ENCODE measurements at places on chromosomes 3 and 15. TPM values are rescaled to one million over a fixed set of nuclear protein-coding genes. Genes with fewer than 3 reads are reported as not detected.

STT3B gene
- total RNA-seq = 301 TPM

GP9 gene
- not detected for total RNA-seq

OXTR gene
- total RNA-seq = 29.9 TPM

NPAP1 gene
- total RNA-seq = not detected

HESX1 gene
- total RNA-seq = 0.85 TPM

GPX1 gene
- total RNA-seq = 125 TPM

SLC27A2 gene
- under 0.01 TPM for total RNA-seq

ACTC1 gene
- total RNA-seq = not detected

All from regular cardiac myocyte (primary cell).